ENCODE measurements at places on chromosomes 16 and 17.

GRCh38 chr16:644556-644955, 2.9 kb downstream of the MCRIP2 start:
- DNase-seq: no peak

DNA sequence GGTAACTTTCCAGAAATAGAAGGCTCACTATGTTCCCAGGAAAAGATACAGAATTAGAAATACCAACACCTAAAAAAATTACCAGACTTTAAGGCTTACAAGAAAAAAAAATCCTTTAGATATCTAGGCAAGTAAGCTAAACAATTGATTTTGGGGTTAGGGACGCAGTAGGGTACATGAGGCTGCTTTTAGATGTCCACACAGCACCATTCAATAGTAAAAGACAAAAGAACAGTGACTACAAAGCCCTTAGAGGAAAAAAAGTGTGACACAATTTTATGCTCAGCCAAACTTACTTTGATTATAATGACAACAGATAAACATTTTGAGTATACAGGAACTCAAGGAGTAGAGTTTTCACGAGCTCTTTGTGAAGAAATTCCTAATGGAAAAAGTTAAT, 29.9 kb downstream of the METTL16 start:
- DNase-seq: no peak

DNA sequence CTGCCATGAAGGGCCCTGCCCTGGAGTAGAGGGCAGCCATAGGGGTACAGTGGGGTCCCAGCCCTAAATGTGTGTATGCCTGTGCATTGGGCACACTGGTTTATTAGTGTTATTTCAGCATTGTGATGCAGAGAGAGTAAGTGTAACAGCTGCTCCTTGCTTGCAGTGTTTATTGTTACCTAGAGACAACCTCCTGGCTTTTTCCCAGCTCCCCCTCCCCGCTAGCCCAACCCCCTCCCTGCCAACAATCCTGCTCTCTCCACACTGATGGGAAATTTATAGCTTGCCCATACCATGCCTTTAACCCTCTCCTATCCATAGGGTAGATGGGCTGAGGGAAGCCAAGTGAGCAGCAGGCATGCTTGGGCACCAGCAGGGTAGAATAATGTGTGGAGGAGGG, 51.3 kb downstream of the NEUROD2 start:
- no peak for DNase-seq

GRCh38 chr17:56866496-56866895, 32.5 kb downstream of the DGKE start:
- no peak for DNase-seq

- no peak for DNase-seq
Observed at GRCh38 chr16:68227850-68228553, 7.9 kb downstream of the ESRP2 start.

DNA sequence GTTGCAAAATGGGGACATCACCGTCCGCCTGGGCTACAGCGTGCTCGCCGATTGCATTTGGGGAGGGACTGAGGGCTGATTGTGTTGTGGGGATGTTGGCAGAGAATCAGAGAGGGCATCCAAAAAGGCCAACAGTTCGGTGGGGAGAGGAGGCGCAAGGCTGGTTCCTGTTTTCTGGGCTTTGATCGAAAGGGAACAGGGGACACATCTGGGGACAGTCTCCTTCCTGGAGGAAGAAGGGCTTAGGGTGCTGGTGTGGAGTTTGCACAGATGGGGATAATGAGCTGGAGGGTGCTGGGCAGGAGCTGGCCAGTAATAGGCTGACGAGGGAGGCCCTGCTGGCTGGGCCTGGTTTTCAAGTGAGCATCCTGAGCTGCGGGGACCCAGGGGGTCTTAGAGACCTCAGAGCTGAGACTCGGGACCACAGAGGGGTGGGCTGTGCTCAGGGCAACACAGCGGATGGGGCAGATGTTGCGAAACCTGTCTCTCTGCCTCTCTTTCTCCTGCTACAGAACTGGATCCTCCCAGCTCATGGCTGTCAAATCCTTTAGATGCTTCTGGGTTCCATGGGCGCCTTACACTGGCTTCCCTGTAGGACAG, 288.7 kb downstream of the SEC14L1 start:
- DNase-seq: no peak

- DNase-seq: no peak
Observed at GRCh38 chr16:20798364-20798763, 7.9 kb downstream of the ERI2 start.

DNA sequence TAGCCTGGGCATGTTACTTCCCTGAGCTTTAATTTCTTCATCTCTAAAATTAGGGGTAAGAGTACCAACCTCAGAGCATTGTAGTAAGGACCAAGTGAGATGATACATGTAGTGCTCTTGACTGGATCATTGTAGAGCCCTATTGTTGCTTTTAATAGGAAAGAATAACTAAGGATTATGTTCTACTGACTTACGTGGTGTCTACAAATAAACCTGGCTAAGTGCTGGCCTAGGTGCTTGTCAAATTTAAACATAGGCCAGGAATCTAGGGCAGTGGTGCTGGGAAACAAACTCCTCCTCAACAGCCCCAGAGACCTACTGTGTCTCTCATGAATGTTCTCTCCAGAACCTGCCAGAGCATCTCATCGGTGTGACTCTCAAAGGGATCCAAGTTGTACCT, 69.4 kb downstream of the ABCC12 start:
- DNase-seq: no peak

- no peak for DNase-seq
Observed at GRCh38 chr16:53456625-53457024, 22.4 kb downstream of the RBL2 start.

- no peak for DNase-seq
Observed at GRCh38 chr16:69747115-69747514, 7.6 kb downstream of the NOB1 start.

GRCh38 chr16:28112908-28113307, 49.4 kb upstream of the GSG1L start:
- DNase-seq: no peak

- no peak for DNase-seq
Observed at GRCh38 chr16:19361587-19361986, 56.1 kb upstream of the TMC5 start.

GRCh38 chr17:82226809-82227628, 1.8 kb upstream of the SLC16A3 start:
- DNase-seq: no peak

- no peak for DNase-seq
Observed at GRCh38 chr17:80498242-80498919, 22.0 kb upstream of the NPTX1 start.

- DNase-seq: no peak
Observed at GRCh38 chr16:78972986-78973385, 627.6 kb downstream of the MAF start.

DNA sequence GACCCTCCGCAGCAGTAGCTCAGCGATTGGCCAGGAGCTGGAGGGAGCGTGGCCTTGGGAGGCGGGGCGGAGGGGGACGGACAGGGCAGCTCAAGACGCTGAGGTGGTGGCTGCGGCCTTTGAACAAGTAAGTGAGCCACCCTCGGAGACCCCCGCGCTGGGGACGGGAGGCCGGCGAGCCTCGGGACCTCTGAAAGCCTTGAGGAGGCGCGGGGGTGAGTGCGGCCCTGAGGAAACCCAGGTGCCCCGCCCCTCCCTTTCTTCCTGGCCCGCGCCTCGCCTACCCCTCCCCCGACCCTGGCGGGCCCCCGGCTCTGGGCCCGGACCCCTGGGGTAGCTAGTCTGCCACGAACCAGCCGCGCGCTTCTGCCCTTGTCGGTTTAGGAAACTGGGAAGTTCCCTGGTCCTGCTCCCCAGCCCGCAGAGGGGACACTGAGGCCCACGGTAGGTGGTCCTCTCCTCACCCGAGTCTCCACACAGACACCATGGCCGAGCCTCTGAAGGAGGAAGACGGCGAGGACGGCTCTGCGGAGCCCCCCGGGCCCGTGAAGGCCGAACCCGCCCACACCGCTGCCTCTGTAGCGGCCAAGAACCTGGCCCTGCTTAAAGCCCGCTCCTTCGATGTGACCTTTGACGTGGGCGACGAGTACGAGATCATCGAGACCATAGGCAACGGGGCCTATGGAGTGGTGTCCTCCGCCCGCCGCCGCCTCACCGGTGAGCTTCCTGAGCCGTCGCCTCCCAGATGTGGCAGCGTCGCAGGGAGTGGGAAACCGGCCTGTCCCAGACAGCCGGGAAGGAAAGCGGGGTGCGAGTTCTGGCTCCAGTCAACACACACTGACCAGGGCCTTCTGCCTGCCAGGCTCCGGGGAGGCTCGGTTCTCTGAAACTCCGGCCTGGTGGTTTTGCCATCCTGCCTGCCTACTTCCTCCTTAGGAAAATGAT, at the start of gene MAPK7:
Gene MAPK7, plus strand, starts transcription at position 83 of the 945 bp plus-strand sequence. Its CDS starts 403 bp downstream, at position 486.
- DNase-seq: no peak

GRCh38 chr17:40648384-40648968, 858 bp upstream of the SMARCE1 start:
- no peak for DNase-seq

DNA sequence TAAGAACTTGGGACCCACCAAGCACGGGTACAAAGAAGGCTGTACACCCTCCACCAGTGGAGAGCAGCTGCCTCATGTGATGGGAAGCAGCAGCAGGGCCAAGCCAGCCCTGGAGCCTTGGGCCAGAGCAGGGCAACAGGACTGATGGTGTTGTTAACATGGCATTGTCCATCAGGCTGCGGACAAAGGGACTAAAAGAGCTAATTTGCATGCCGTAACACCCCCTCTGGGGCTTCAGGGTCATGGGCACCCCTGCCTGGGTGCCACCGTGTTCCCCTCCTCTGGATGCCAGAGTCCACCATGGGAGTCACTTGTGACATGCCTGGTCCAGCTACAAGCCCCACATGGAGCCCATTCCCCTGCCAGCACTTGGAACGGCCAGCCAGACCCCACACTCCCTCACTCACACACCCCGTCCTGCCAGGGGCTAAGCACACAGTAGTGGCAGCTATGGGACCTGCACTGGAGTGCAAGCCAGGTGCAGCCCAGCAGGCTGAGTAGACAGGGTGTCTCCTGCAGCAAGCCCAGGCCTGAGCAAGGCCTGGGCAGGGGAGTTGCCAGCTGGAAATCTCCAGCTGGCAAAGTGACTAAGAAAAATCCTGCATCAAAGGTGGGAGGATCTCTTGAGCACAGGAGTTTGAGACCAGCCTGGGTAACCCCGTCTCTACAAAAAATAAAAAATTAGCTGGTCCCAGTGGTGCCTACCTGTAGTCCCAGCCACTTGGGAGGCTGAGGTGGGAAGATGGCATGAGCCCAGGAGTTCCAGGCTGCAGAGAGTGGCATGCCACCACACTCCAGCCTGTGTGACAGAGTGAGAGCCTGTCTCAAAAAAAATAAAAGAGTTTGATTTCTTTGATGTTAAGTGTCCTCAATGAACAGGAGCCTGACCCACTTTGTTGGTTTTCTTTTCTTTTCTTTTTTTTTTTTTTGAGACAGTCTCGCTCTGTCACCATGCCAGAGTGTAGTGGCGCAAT, 33.7 kb downstream of the NOL11 start:
- no peak for DNase-seq

- no peak for DNase-seq
Observed at GRCh38 chr17:77285594-77286390, 145.0 kb downstream of the SEC14L1 start.

DNA sequence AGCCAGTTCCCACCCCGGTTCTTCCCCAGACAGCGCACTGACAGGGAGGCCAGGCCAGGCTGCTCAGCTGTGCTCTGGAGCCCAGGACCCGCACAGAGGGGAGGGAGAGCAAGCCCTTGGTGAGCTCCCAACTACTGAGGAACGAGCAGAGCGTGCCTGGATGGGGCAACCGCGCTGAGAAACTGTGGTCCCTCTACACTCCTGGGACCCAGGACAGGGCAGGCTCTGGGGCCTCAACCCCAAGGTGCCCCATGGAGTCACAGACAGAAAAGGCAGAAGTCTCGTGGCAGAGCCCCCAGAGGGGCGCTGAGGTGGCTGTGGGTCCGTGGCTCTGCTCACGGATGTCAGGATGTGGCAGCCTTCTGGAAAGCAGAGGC, 16.3 kb downstream of the SLX4 start:
- no peak for DNase-seq

- DNase-seq: no peak
Observed at GRCh38 chr17:39622380-39623006, 4.3 kb upstream of the PPP1R1B start.

- DNase-seq: no peak
Observed at GRCh38 chr16:78437352-78437968, 338.0 kb downstream of the WWOX start.

DNA sequence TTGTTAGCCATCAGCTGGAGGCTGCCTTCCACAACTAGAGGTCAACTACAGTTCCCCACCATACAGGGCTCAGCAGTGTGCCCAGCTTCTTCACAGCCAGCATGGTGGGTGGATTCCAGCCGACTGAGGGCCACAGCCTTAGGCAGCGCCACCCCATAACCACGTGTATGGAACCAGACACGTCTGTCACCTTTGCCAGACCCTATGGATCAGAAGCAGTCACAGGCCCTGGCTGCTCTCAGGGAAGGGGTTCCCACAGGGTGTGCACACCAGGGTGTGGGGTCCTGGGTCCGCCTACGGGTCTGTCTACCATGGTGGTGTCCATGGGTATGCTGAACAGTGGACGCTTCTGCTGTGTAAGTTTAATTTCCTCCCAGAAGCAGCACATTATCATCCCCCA, 265.0 kb upstream of the FOXF1 start:
- no peak for DNase-seq

- DNase-seq: peak; percentile 18
Observed at GRCh38 chr17:36602924-36603384, 1.6 kb downstream of the MRM1 start.

GRCh38 chr17:48059125-48059668, 11.0 kb downstream of the NFE2L1 start:
- DNase-seq: no peak

- no peak for DNase-seq
Observed at GRCh38 chr17:45018514-45018847, 33.0 kb downstream of the DCAKD start.

DNA sequence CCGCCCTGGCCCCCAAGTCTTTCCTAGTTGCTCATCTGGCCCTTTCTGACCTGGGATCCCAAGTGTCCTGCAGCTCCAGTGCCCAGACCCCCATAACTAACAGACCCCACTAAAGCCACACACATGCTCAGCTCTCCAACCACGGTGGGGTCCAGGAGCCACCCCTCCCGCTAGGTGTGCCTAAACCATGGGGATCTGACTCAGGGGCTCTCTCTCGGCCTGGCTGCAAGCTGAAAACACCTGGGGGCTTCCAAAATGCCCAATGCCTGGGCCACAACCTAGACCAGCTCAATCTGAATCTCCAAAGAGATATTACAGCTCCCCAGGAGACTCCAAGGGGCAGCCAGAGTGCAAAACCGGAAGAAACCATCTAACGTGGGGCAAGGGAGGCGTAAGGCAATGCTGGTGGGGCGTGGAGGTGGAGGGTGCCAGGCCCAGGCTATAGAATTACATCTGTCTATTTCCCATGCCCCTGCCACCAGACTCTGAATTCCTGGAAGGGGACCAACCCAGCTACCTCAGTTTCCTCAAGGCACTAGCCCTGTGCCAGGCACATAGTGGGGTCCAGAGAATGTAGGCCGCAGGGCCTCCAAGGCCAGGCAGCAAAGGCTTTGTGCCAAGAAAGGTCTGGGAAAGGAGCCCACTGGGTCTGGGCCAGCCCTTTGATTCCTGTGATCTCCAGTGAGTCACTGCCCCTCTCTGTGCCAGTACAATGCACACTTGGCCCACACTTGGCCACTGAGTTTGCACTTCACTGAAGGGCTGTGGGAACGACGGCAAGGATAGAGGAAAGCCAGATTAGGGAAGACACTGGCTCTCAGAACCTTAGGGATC, 3.3 kb downstream of the CD2BP2 start:
- DNase-seq: no peak

Data from stimulated activated CD8-positive, alpha-beta memory T cell treated with anti-CD3 and anti-CD28 coated beads, Interleukin-2, amount 100 ng/mL, for 1 hour (primary cell).